K562 (cell line): ENCODE measurements at places on chromosomes 13 and 19. TPM values are rescaled to one million over a fixed set of nuclear protein-coding genes. Genes with fewer than 3 reads are reported as not detected.

SHISA7 gene
- total RNA-seq = 0.34 and 0.40 TPM in 2 replicates

ADAT3 gene
- 15.1 and 15.6 TPM in 2 replicates for total RNA-seq

CACNA1A gene
- 0.04 TPM in 1 of 2 replicates, not detected in the other for total RNA-seq

CDADC1 gene
- 7.0 and 8.0 TPM in 2 replicates for total RNA-seq

SIGLEC12 gene
- 0.69 and 0.83 TPM in 2 replicates for total RNA-seq

DNA sequence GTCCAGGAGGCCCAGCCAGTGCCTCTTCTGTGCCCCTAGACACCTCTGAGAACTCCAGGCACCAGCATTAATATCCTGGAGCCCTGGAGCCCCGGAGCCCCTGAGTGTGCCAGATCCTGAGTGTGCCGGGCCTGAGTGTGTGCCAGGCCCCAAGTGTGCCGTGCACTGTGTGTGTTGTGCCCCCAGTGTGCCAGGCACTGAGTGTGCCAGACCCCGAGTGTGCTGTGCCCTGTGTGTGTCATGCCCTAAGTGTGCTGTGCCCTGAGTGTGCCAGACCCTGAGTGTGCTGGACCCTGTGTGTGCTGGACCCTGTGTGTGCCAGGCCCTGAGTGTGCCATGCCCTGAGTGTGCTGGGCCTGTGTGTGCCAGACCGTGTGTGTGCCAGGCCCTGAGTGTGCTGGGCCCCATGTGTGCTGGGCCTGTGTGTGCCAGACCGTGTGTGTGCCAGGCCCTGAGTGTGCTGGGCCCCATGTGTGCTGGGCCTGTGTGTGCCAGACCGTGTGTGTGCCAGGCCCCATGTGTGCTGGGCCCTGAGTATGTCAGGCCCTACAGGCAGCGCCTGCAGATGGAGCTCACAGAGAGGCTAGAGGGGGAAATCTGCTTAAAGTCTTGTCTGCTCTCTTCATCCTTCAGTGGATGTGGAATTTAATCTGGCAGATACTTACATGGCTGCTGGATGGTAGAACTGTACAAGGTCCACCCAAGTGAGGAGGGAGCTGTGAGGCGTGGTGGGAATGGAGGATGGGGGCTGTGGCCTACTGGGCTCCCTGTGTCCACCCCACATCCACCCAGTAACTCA lies 53.9 kb downstream of the C13orf46 start:
- DNase-seq = no peak

GRCh38 chr13:33426131-33426530 lies 140.6 kb upstream of the STARD13 start:
- no peak for DNase-seq

GRCh38 chr19:7845390-7846154 lies 15.6 kb downstream of the EVI5L start:
- DNase-seq = no peak

DNA sequence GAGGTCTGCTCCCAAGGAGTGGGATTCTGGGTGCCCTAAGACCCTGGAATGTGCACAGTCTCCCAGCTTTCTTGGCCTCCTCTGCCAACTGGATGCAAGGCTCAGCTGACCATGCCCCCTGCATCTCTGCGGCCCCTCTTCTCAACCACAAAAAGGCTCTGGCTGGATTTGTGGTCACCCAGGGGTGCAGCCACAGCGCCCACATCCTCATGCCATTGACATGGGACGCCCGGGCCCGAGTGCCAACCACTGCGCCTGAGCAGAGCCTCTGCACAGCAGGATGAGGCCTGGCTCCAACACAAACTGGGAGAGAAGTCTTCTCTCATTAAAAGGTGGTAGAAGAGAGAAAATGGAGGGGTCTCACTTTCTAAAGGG lies 103.5 kb downstream of the FOXO1 start:
- DNase-seq = no peak

GRCh38 chr13:89899302-89900103 lies 1448.0 kb upstream of the MIR17HG start:
- DNase-seq = no peak

- DNase-seq = no peak
Observed at GRCh38 chr13:110517505-110518225, 43.9 kb downstream of the RAB20 start.

- no peak for DNase-seq
Observed at GRCh38 chr13:108597943-108598342, 31.5 kb upstream of the MYO16 start.

- DNase-seq = peak; percentile 74
Observed at GRCh38 chr19:53906211-53907192, 2.6 kb upstream of the CACNG7 start.

DNA sequence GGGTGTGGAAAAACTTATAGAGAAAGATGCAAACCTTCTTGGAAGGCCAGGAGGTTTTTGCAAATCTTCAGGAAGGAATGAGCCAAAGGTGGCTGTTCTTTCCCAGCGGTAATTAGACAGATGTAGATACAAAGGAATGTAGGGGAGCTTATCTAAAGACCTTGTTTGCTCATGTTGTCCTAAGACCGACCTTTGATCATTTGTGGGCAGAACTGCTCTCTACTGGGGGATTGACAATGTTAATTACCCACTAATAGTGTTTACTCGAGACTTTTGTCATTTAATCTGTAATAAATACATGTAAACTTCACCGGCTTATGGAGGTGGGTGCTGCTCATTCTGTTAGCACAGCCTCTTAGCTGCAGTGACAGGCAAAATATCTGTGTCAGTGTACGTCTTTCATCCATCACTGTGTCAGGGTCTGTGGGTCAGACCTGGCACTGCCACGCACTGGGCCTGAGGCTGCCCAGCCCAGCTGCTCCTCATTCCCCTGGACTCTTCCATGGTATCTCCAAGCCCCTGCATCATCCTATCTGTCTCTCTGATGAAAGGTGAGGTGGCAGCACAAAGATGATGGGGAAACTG lies 68.3 kb downstream of the ZNF431 start:
- no peak for DNase-seq

DNA sequence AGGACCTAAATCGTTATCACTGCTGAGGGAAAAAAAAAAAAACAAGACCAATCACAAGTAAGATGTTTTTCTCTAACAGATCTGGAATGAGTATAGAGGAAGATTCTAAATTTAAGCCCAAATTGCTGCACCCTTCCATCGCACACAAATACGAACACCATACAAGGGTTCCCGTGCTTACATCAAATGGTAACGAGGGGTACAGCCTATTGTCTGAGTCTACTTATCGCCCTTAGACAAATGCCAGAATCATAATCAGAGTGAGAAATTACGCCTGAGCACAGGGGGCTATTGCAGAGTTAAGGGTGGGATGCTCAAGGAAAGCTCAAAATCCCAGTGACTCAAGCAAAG lies 603 bp downstream of the ZC3H13 start:
- no peak for DNase-seq

DNA sequence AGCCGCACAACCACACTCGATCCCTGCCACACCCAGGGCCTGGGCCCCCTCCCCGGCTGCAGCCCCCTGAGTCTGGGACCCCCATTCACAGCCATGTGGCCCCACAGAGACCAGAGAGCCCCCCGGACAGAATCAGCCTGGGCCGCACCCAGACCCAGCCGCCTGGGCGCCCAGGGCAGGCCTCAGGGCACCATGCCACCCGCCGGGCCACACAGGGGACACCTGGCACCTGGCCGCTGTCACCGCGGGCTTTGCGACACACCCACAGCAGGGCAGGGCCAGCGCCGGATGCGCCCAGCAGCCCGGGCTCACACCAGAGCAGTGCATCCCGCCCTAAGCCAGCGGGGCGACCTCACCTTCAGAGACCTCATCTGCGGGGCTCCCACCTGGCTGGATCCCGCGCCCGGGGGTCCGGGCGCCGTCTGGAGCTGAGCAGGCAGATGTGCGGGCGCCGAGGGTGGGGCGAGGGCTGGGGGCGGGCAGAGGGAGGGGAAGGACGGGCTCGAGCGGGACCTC lies 443 bp downstream of the TBXA2R start:
- DNase-seq = peak; percentile 61

GRCh38 chr19:51676566-51677083 lies 16.5 kb upstream of the SPACA6 start:
- DNase-seq = no peak

GRCh38 chr13:99415851-99416331 lies 85.4 kb upstream of the TM9SF2 start:
- no peak for DNase-seq

- no peak for DNase-seq
Observed at GRCh38 chr19:14028901-14029300, 953 bp downstream of the RLN3 start.

DNA sequence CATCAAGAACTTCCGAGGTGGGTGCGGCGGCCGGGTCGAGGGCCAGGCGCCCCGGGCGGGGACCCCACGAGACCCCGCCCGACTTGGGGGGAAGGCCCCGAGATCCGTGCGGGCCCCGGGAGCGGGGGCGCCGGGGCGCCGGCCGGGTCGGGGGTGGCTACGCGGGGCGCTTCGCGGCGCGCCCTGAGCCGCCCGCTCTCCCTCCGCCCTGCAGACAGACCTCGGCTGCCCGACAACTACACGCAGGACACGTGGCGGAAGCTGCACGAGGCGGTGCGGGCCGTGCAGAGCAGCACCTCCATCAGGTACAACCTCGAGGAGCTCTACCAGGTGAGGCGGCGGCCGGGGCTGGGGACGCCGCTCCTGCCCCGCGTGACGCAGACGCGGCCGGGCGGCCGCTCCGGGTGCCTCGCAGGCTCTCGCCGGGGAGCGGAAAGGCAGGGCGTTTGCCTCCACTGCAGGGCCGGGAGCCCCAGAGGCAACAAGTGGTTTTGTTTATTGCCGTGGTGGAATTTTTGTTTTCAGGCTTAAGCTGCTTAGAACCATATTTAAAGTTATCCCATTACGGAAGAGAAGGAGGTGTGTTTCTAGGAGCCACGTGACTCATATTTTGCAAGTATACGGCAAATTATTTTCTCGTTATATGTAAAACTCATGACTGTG lies 477 bp downstream of the CUL4A start:
- peak; percentile 57 for DNase-seq

GRCh38 chr13:55727683-55728082 lies 1413.0 kb upstream of the PRR20A start:
- no peak for DNase-seq

GRCh38 chr19:30249911-30250310 lies 122.3 kb upstream of the ZNF536 start:
- no peak for DNase-seq

DNA sequence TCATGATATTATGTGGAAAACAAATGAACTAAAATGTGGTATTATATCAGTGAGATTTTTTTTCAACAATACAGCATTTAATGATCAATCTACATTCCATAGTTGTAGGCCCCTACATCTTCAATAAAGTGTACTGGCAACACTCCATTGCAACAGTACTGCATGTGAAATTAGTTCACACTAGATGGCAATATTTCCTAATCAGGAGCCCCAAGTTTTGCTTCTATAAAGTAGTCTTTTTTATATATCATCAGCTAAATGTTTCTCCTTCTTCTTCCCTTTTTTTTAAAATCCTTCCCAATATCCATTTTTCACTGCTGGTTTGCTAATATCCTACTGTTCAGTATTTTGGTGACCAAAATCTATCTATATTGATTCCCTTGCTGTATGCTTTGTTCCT lies 528.3 kb upstream of the ATXN8OS start:
- peak; percentile 2 for DNase-seq
